ENCODE measurements at places on chromosomes 5 and 9.

GRCh38 chr9:99894826-99895225, 11.6 kb upstream of the STX17 start:
- DNase-seq: no peak

- no peak for DNase-seq
These were observed 34.4 kb downstream of the DOCK8 start for GRCh38 chr9:249025-249424.

DNA sequence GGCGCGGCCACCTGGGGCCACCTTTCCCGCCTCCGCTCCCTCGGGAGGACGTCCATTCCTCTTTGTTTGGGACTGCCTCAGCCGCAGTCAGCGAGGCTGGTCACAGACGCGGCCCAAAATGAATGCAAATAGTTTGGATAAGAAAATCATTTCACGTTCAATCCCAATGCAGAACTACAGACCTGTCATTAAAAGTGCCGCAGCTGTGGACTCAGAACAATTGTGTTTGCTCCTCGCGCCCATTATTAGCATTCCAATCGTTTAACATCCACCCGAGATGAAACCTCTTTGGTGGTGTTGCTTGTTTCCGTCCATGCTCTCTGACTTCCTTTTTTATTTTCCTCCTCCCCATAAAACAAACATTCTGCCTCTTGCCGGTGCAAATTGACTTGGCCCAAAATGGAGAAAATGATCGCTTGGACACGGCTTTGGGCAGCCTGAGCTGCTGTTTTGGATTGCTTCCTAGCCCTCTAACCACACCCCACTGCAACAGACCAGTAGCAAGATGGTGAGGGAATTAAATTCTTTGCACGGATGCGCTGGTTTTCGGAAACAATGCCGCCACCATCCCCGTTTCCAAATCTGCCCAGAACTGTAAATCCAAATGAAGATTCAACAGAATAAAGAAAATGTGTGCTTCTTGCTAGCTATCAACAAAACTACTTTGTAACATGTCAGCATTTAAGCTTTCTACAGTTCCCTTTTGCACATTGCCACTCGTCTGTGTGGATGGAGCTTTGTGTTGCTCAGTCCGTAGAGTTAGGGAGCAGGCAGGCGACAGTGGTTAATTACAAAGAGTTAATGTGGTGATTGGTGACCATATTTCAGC, 784 bp downstream of the NLN start:
- no peak for DNase-seq

DNA sequence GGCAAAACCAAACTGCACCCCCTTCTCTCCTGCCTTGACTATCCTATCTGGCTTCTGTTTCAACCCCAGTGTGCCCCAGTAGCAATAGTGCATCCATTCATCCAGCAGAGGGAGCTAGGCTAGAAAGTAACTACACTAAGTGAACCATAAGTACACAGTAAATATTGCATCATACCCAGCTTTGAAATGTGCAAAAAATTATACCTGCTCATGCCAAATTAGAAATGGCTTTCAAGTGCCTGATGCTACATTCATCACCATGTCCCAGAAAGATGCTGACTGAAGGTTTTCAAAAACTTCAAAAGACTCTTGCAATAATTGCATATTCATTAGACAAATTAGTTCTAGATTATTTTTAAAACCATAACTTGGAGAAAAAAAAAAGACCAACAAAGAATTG, 153.5 kb downstream of the PRELID2 start:
- peak; percentile 22 for DNase-seq

DNA sequence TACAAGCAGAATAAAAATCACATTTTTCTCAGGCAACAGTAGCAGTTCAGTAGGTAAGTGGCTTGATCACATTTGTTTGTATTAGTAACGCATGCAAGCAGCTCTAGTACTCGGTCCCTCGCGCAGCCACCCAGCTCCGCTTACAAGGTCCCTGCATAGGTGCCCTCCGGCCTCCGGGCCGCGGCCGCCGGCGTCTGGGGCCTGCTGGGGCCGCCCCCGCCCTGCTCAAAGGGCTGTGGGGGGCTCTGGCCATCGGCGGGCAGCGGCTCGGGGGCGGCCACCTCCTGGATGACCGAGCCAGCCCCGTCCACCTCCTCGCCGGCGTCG, 50.2 kb upstream of the UBAC1 start:
- DNase-seq: no peak

- no peak for DNase-seq
These were observed 11.1 kb upstream of the MLANA start for GRCh38 chr9:5879419-5880181.

- DNase-seq: no peak
These were observed 18.7 kb upstream of the GRPEL2 start for GRCh38 chr5:149326611-149327010.

GRCh38 chr9:76441551-76442322, 17.2 kb upstream of the GCNT1 start:
- DNase-seq: no peak

DNA sequence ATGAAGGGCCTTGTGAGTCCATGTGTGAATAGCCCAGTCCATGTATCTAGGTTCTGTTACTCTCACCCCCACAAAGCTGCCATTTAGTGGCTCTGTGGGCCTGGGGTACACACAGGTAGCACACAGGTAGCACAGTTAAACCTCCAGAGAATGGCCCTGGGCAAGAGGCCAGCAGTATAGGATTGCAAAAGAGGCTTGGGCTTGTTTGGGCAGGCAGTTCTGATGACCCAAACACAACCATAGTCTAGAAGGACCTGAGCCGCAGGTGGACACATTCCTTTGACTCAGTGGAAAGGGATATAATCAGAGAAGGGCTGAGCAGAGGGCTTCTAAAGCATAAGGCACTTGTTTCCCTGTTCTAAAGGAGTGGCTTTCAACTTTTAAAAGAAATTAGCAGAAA, 326.8 kb upstream of the SGCD start:
- no peak for DNase-seq

DNA sequence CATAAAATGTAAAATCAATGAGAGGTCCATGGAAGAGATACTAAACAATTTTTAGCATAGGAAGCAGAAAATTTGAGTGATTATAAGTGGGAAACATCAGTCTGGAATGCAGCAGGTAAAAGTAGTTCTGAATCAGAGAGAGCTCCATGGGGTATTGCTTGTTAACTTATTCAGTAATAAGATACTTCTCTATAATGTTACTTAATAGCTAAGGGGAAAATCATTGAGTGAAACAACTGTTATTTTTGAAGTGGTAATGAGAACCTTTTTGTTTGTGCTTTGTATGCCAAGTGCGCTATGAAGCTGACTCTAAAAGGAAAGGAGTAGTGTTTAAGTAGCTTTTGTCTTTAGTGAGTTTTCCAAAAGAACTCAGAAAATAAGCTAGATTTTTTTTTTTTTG, 95.2 kb downstream of the ERBIN start:
- DNase-seq: no peak

DNA sequence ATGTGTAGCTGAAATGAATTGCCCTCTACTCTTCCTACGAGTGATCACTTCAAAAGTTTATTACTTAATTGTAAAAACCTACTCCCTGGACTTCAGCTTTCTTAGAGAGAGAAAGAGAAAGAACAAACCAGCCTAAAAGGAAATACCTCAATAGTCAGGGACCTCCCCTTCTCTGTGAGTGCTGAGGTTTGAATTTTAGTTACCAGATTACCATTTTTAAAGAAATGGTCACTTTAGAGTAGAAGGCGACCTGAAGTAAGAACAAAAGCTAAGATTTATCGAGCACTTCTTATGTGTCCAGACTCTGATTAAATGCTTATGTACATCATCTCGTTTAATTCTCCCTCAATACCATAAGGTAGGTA, 11.3 kb downstream of the RAPGEF1 start:
- DNase-seq: no peak

DNA sequence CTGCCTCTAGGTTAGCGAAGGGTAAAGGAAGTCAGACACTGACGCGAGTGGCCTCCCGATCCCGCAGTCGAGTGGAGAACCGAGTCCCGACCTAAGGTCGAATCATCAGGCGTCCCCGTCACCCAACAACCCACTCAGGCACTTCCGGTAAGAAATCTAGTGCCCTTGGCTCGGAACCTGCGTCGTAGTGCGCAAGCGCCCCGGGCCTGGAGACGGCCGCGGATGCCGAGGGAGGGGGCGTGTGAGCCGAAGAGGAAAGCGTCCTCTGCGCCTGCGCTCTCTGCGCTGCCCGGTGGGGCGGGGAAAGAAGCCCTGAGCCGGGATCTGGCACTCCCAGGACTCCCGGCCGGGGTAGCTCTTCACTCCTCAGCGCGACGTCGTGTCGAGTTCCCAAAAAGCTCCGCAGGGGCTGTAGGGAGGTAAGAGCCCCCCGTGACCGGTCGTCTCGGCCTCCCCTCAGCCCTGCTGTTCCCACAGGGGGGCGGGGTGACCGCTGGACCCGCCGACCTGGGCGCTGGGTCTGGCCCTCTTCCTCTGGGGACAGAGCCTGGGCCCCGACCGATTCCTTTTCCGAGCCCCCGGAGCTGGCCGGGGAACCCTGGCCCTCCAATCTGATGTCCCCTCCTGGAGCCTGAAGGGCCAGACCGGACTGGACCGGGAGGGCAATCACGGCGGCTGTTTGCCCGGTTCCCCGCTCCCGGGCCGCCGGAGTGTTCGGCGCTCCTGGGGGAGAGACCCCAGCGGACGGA, at the start of gene ZFYVE16:
ZFYVE16 (plus strand) TSS at position 330 of the 749 bp plus-strand sequence. CDS start 26,084 bp downstream, outside the sequence.
- DNase-seq: peak; percentile 92

DNA sequence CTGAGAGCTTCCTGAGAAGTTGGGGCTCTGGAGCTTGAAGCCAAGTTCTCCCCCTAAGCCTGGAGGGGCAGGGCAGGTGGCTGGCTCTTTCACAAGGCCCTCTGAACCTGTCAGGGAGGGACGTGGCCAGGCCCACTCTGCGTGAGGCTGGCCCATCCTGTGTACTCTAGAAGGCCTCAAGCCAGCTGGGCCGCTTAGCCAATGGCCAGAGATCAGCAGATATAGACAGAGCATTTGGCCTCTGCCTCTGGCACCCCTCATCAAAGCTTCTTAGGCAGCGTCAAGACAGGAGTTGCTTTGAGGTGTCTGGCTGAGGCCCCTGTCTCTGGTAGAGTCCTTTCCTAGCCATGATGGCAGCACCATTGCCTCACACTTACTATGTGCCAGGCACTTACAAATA, 105.6 kb downstream of the FGF18 start:
- DNase-seq: no peak

GRCh38 chr5:120240706-120241105, 223.4 kb upstream of the PRR16 start:
- no peak for DNase-seq

DNA sequence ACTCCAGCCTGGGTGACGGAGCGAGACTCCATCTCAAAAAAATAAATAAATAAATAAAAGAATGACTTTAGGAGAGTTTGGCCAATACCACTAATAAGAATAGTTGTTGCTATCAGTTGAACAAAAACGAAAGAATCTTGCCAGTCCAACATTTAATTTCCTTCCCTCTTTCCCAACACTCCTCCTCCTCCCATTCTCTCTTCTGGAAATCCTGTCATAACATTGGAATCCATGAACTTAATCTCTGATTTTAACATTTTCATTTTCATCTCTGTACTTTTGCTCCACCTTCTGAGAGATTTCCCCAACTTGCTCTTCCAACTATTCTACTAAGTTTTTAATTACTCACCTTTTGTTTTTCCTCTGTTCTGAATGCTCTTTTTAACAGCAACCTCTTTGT, 42.8 kb upstream of the CDK20 start:
- DNase-seq: no peak

- no peak for DNase-seq
These were observed 165.7 kb upstream of the IRX1 start for GRCh38 chr5:3429962-3430361.

- no peak for DNase-seq
These were observed 981.2 kb downstream of the TLE4 start for GRCh38 chr9:80552931-80553330.

DNA sequence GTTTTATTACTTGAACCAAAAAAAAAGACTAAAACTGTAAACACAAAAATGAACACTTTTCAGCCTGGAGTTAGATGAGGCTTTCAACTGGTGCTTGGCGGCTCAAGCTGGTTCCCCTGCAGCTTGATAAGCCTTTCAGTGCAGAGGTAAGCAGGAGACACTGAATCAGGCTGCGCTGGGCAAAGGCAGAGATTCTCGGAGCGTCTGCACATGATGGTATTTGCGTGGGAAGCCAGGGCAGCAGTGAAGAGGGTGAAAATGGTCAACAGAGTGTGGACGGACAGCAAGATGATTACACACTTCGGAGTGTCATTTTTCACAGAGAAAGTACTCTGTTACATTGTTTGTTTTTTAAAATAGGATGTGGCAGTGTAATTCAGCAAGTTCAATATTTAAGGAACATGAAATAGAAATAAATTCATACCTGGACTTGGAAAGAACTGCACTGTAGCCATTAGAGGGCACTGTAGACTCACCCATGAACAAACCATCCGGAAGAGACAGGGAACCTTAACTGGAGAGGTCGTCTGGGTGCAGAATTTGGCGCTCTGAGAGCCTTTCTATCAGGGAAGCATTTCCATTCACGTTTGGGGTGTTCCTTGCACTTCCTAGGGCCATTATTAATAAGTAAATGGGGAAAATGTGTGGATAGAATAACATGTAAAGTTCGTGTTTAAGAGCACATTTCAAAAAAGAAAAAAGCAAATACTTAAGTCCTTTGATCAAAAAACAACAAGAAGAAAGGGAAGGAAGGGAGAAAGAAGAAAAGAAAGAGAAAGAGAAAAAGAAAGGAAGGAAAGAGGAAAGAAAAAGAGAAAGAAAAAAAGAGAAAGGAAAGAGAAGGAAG, 69.8 kb downstream of the ICE1 start:
- peak; percentile 18 for DNase-seq

DNA sequence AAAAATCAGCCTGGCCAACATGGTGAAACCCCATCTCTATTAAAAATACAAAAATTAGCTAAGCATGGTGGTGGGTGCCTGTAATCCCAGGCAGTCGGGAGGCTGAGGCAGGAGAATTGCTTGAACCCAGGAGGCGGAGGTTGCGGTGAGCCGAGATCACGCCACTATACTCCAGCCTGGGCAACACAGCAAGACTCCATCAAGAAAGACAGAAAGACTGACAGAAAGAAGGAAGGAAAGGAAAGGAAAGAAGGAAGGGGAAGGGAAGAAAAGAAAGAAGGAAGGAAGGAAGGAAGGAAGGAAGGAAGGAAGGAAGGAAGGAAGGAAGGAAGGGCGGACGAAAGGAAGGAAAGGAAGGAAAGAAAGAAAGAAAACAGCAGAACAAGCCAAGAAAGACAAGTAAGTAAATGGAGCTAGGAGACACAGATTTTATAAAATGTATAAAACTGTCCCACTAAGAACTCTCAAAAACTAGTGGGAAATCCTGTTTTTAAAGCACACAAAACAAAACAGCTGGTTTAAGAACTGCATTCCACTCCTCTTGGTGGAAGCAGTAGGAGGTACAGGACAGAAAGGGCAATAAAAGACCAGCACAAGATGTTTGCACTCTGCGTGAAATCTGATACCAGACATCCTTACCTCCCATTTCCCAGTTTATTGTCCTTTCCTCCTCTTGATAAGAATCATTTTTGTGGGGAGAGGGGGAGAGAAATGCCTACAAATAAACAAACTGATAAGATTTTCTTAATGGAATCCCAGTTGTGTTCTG, 46.7 kb downstream of the MYO10 start:
- DNase-seq: no peak

GRCh38 chr9:126982215-126983002, 67.8 kb downstream of the RALGPS1 start:
- no peak for DNase-seq

- no peak for DNase-seq
These were observed 56.7 kb upstream of the RETREG1 start for GRCh38 chr5:16673241-16674201.

- DNase-seq: no peak
These were observed 1171.5 kb upstream of the NUDT12 start for GRCh38 chr5:104734046-104734445.
